ENCODE measurements at places on chromosomes 2 and 18.

- DNase-seq: no peak
These were observed 142.0 kb downstream of the COPS8 start for GRCh38 chr2:237227592-237228280.

DNA sequence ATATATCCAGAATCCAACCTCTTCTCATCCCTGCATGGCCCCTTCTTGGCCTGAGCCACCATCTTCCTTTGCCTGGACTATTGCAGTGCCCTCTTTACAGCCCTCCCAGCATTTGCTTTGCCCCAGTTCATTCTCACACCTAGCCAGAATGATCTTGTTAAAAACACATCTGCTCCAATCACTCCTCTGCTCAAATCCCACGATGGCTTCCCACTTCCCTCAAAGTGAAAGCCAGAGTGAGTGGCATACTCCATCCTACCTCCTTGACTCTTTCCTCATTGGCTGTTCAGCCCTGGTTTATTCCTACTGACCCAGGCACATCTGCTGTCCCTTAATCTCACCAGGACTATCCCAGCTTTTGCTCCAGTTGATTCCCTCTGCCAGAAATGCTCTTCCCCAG is 14.7 kb downstream of the SULT6B1 start:
- no peak for DNase-seq

DNA sequence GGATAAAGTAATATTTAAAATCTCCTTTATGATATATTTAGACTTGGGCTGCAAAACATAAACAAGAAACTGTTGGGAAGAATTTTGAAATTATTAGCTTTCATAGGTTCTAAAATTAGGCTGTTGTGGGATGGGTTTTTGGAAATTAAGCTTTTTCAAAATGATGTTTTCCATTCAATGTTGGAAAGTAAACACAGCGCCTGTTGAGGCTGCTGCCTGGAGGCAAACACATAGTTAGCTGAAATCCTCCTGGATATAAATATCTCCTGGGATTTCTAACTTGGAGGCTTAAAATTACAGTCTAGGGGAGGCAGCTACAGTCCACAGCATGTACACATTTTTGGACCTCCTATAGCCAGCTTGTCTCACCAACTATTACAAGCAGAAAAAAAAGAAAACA is 197.3 kb downstream of the DCC start:
- no peak for DNase-seq

GRCh38 chr2:162266460-162266760 is 23.2 kb upstream of the FAP start:
- no peak for DNase-seq

- no peak for DNase-seq
These were observed 123.4 kb upstream of the PDE1A start for GRCh38 chr2:182550234-182550633.

GRCh38 chr2:23503682-23504081 is 118.7 kb downstream of the KLHL29 start:
- no peak for DNase-seq

GRCh38 chr18:7727361-7728076 is 160.4 kb downstream of the PTPRM start:
- no peak for DNase-seq

DNA sequence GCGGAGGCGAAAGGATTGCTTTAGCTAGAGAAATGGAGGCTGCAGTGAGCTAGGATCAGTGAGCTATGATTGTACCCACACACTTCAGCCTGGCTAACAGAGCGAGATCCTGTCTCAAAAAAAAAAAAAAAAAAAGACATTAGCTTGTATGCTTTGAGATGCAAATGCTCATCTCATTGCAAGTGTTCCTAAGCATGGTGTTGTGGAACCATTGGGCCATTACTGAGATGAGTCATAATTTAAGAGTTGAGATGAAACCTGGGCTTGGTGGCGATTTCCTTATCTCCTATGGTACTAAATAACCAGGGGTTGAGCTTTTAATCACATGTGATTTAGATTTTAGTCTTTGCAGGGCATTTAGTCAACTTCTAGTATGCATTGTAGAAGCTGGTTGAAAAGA is 2.2 kb downstream of the PLEKHA3 start:
- no peak for DNase-seq

GRCh38 chr2:170521299-170521698 is 193.8 kb upstream of the SP5 start:
- no peak for DNase-seq

- DNase-seq: peak; percentile 51
These were observed 68.8 kb downstream of the LTBP1 start for GRCh38 chr2:33015421-33016142.

- peak; percentile 79 for DNase-seq
These were observed 44.3 kb downstream of the SERTAD2 start for GRCh38 chr2:64609227-64609941.

DNA sequence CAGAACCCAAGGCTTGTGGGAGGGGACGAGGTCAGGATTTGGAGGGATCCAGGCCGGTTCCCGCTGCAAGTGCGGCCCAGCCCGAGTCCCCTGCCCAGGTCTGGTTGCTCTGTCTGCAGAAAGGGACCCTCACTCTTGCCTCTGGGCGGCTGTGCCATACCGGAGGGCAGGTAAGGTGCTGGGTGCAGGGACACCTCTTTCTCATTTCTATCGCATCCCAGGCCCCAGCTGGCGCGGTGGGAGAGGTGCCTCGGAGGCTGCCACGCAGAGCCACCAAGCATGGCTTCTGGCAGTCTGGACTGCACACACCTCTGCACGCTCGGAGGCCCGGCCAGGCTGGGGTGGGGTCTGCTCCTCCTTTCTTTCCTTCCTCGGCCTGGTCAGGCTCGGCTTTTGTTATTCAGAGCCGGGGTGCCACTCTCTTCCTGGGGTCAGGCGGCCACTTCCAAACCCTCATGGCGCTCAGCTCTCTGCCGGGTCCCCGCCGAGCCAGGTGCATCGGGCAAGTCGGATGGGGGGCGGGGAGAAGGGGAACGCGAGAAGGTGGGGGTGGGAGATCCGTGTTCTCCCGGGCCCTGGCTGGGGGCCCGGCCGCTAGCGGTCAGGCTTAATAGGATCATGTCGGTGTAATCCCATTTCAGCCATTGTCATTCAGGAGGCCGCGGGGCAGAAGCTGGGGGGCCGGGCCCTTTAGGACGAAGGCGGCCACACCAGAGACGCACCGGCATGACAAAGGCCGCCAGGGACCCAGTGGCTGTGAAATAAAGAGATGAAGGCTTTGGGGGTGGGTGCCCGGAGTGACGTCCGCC is 9.0 kb downstream of the GBX2 start:
- DNase-seq: no peak

DNA sequence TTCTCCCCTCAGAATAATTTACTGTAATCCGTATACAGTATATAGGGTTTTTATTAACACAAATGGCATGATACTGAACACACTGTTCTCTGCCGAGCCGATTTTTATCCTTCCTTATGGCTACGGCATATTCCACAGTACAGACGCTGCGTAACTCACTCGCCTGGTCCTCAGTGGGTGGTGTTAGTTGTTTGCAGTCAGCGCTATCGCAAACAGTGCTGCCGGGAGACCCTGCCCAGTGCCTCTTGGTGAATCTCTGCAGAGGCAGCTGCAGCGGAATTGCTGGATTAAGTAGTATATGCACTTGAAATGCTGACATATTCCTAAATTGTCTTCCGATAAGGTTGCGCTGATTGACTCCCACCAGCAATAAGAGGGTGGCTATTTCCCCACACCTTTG is 73.9 kb downstream of the MARCO start:
- DNase-seq: no peak

- DNase-seq: no peak
These were observed 47.9 kb upstream of the ITGAV start for GRCh38 chr2:186542002-186542401.

DNA sequence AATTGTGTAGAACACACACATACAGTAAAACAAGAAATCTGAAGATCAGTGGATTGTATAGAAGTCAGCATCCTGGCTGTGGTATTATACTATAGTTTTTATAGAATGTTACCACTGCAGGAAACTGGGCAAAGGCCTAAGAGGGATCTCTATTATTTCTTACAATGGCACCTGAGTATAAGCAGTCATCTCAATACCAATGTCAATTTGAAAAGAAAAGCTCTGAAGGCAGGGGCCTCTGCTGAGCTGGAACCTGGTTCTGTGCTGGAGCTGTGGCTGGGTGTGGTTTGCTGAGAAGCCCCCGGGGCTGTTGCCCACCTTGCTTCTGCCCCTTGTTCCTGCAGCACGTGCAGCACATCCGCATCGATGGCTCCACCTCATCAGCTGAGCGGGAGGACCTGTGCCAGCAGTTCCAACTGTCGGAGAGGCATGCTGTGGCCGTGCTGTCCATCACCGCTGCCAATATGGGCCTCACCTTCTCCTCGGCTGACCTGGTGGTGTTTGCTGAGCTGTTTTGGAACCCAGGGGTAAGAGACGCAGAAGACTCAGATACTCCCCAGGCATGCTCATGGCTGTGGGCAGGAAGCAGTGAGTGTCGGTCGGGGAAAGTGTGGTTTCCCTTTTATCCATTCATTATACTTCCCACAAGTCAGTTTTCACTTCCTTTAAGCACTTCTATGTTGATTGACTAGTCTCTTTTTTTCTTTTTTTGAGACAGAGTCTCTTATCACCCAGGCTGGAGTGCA is 23.5 kb upstream of the RPL37A start:
- DNase-seq: no peak

DNA sequence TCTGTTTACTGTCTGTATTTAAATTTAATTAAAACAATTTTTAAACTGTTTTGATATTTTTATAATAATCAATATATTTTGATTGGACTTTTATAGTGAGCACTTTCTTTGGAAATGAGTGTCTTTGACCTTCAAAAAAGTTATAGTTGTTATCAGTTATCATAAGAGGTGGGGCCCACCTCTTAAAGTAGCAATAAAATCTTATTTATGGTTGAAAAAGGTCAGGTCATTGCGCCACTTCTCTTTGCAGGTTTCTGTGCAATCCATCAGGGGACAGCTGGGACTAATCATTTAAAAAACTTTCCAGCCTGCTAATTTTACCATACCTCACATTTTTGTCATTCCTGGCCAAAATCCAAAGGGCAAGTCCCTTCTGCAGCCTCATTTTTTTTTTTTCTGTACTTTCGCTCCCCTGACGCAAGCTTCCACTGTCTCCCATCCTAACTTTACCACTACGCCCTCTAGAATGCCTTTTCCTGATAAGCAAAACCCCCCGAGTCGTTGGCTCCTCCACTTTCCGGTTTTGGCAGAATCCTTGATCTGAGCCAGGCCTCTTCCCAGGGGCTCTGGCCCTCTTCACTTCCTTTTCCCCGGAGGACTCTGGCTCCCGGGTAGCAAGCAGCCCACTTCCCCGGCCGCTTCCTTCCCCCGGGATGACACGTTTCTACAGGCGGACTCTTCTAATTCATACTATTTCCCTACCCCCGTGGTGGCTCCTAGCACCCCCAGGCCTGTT is 1.1 kb upstream of the SEH1L start:
- peak; percentile 63 for DNase-seq

DNA sequence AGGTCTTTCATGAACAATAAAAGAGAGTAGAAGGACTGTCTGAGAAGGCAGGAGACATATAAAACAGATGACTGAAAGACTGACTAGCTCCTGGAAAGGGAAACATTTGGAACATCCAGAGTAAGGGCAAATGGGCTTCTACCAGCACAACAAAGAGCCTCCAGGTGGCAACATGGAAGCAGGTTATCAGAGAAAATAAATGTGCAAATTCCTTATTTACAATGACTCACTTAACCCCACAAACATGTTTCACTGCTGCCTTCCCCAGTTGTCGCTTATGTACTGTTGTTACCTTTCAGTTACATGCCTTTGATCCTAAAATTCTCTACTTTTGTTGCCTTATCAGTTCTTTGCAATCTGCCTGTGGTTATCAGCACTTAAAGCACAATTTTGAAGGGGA is 117.0 kb downstream of the HIBCH start:
- no peak for DNase-seq

Measured in left lobe of liver (tissue), 2 donors.